Muscle of arm (tissue), 14 donors: ENCODE measurements at places on chromosomes 3 and 15. TPM values are rescaled to one million over a fixed set of nuclear protein-coding genes. Genes with fewer than 3 reads are reported as not detected.

DNA sequence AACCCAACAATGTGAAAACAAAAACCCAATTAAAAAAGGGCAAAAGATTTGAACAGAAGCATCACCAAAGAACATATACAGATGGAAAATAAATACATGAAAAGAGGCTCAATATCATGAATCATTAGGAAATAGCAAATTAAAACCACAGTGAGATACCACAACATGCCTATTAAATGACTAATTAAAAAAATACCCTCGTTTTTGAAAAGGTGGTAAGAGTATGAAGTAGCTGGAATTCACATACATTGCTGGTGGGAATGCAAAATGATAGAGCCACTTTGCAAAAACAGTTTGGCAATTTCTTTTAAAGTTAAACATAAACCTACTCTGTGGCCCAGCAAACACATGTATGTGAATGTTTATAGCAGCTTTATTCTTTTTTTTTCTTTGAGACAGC is 75.8 kb downstream of the B3GNT5 start:
- no peak for DNase-seq

DNA sequence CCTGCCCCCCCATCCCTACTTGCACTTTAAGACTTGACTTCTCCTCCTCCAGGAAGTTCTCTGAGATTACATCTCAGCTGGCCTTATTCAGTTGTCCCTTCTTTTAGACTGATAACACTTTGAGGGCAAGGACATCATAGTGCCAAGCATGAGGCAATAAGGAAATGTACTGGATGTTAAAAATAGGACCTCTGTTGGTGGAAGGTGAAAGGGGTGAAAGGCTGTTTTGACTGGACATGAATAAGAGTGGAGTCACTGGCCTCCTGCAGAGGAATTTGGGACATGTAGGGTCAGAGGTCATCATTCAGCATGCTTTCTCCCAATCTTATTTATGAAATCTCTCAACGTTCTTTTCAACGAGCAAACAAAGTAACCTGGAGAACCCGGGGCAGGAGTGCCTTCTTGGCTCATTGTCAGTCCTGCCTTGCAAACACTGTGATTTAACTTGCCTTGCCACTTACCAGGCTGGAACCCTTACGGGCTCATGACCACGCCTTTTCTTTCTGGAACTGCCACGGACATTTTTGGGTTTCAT is 38.6 kb downstream of the TRIM71 start:
- no peak for DNase-seq

UNC13C gene
- polyA plus RNA-seq: not detected

DNA sequence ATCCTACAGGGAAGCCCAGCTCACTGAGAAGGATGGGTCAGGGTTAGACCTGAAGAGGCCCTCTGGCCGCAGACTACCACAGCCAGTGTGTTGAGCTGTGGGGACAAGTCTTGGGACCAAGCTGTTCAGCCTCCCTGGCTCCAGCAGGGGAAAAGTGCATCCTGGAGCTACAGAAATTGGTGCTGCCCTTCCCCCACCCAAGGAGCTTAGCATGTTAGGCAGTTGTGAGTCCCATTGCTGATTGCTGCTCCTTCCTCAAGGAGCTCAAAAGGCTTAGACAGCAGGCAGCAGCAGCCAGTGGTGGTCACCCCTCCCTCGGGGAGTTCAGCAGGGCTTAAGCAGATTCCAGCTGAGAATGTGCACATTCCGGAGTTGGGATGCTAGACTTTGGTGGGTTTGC is 165.6 kb downstream of the ATP8B4 start:
- no peak for DNase-seq

DNA sequence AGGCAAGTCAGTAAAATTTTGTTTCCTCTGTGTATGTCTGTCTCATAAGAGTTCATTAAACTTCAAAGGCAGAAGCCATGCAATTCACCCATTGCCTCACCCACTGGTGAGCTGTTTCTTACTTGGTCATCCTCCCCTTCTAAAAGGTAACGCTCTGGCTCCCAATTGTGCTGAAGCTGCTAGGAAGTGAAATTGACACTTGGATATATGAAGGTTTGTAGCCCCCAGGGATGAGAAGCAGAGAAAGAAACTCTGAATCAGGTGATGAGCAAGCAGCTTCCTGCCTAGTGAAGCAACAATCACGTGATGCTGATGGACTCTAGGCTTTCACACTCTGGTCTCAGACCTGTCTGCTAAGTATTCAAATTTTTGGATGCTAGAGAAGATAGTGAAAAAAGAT is 70.7 kb downstream of the CD200R1L start:
- no peak for DNase-seq

DNA sequence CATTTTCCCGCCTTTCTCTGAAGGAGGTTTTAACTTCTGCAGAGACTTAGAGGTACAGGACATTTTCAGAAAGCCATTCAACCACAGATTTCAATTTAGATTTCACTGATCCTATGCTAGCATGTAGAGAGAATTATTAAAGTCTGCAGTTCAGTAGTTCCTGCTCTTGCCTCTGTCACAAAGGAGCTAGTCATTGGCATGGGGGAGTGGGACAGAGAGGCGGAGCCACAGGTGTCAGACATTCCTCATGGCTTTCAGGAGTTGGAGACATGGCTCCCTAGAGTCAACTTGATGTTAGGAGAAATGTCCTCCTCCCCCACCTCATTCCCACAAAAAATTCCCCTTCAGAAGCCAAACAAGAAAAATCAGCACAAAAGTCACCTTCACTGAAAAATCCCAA is 66.0 kb upstream of the SIAH2 start:
- no peak for DNase-seq
